ENCODE measurements at places on chromosomes 2 and 18.

DNA sequence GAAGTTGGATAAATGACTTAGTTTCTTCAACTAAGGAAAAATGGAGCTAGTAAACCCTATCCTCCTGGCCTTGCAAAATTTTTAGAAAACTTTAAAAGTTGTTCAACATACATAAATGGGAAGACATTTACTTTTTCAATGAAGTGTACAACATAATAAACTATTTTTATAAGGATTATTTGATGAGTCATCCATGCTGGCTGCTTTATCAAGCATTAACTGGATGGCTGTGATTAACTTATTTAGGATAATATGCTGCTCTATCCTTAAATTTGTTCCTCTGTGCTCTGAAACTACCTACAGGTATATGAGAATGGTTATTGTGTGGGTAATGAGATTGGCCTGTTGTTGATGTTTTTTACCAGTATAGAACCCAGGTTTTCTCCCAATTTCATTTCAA, 21.3 kb downstream of the DYTN start:
- no peak for DNase-seq

DNA sequence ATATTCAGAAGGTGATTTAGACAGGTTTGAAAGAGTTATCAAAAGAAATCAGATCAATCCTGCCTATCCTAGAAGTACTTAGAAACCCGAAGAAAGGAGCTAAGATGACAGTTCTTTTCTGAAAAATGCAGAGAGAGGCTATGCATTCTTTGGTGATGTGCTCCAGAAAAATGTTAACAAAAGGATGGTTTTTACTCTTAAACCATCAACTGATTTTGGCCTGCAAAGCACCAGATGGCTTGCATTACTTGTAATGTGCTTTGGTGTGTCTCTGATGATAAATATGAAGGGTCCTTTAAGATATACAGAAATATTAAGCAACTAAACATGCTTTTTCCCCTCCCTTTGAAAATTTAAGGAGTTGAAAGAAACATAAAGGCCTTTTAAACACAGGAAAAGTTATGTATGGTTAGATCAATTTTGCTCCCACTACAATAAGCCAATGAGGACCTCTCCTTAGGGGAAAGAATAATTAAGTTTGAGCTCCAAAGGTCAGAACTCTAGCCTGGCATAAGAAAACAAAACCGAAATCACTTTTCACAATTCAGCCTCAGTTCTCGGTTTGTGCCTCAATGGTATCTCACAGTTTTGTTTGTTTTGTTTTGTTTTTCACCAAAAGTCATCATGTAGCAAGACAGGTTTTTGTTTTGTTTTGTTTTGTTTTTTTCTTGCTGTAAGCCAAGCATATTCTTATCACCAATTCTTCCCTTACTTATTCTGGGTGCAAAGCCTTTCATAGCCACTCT, 302.4 kb upstream of the NT5C1B start:
- DNase-seq, result no peak

DNA sequence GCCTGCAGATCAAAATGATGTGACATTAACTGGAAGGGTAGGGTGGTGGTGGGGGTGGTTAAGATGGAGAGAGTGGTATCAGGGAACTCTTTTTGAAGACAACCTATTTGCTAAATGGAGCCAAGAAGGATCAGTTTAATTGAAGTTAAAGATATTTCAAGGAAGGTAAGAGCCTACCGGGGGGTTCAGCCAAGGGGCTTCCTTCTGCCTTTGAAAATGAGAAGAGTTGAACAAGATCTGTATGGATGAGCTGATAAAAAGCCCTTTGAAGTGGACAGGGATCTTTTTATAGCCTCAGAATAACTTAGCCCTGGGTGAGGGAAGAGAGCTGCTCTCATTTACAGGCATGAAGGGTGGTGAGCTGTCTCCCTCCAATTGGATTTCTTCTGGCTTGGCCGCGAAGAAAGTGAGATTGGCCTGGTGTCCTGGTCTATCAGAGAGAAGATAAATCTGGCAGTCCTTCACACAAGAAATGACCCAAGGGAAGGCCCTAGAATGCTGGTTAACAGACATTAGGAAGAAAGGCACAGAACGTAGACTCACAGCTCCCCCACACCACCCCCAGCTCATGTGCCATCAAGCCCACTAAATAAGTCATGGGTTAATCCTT, 439.8 kb downstream of the TNS1 start:
- DNase-seq, result no peak

DNA sequence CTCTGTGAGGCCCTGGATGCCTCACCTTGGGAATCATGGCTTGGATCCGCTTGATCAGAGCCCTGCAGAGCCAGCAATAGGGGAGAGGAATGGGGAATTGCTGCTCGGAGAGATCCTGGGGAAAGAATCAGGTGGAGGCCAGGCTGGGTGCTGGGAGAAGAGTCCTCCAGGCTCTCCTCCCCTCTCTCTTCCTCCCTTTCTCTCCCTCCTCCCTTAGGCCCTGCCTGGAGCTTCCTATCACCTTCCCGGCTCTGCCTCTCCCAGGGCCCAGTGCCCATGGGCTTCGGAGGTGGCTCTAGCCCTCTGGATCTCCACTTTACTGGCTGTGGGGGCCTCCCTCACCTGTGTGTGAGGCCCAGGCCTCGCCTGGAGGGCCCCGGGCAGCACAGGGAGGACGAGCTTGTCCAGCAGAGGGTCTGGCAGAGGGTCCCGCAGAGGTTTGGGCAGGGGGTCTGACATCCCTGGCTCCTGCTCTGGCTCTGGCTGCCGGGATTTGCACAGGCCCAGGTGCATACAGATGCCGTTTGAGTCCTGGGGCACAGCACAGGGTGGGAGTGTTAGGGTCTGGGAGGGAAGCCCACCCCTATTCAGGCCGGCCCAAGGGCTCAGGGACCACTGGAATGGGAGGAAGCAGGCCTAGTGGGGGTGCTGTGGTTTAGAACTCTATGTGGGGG, 2.6 kb downstream of the SFTPB start:
- DNase-seq, result no peak

DNA sequence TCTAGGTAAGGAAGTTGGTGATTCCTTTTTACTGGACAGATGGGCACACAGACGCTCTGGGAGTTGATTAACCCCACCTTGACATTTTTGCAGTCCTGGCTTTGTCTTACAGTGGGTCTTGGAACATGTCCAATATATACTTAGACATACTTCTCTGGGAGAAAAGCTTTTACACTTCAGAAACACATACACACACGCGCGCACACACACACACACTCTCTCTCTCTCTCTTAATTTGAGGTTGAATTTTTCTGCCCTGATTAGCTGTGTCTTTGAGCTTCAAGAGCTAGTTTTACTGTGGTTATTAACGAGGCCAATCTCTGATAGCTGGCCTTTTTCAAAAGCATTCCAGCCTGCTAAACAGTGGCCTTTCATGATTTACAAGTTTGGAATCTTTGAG, 215.0 kb downstream of the MYCN start:
- no peak for DNase-seq

DNA sequence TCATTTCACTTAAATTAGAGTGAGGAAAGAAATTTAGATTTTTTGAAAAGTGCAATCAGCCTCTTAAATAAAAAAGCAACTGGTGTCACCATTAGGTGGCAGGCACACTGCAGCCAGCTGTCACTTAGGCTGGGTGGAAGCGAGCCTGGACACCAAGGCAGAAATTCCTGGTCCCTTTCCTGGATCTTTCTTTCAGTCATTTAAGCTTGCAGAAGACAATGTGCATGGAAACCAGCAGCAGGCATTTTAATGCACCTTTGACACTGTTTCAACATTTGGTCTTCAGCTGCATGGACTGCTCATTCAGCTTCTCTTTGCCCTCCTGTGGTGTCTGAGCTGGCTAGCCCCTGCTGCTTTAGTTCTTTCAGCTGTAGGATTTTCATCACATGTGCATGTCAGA, 61.0 kb downstream of the AQP4 start:
- no peak for DNase-seq

GRCh38 chr2:101047774-101048173, 45.7 kb downstream of the RPL31 start:
- no peak for DNase-seq

DNA sequence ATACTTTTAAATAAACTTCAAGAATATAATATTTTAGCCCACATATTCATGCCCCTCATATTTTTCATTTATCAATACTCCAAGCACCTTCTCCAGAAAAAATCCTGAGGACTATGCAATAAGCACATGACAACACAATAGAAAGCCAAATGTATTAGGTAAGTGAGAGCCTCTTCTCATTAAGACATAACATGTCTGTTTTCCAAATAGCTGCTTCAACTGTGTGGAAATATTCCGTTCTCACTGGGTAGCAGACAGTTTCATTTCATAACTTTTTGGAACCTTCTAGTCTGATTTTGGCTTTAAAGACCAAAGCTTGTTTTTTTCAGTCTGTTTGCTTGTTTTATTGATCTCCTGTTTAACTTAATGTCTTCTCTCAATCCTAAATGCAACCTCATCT, 137.8 kb downstream of the PIK3C3 start:
- DNase-seq, result no peak

GRCh38 chr2:61520261-61520660, 17.9 kb downstream of the XPO1 start:
- DNase-seq, result no peak

DNA sequence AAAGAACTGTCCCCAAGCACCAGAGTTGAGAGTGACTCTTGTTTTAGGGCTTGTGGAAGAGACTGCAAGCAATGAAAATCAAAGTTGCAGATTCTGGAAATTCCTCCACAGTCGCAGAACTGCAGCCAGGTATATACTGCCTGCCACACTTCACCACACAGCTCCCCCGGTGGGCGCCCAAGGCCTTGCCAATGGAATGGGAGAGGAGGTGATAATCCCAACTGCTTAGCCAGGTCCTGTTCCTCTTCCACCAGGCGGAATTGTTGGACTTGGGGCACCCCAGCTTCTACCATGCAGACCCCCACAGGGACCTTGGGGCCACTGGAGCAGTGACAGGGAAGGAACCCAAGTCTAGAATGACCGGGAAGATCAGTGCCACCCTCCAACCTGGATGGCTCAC, 4.8 kb upstream of the PDIA6 start:
- DNase-seq, result no peak

DNA sequence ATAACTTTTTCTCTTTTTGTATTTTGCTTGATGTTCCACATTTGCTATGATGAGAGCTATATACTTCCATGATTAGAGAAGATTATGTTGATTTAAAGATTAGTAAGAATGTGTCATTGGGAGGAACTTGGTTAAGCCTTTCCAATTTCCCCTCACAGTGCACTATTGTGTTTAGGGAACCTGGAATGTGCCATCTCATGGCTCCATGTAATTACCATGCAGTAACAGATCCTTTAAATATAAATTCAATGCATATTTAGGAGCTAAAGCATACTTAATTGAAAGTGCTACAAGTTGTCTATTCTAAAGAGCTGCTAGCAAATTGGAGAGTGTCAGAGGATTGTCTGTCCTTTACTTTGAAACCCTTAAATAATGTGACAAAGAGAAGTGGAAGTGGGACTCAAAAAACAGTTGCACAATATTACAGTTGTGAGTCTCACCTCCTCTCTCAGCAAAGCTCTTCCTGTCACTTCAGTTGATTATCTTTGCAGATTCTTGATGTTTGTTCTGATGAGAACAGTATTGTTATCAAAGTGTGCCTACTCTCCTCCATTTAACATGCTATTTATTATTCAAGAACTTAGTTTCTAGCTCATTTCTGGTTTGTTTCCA, 1162.7 kb upstream of the ZEB2 start:
- no peak for DNase-seq

DNA sequence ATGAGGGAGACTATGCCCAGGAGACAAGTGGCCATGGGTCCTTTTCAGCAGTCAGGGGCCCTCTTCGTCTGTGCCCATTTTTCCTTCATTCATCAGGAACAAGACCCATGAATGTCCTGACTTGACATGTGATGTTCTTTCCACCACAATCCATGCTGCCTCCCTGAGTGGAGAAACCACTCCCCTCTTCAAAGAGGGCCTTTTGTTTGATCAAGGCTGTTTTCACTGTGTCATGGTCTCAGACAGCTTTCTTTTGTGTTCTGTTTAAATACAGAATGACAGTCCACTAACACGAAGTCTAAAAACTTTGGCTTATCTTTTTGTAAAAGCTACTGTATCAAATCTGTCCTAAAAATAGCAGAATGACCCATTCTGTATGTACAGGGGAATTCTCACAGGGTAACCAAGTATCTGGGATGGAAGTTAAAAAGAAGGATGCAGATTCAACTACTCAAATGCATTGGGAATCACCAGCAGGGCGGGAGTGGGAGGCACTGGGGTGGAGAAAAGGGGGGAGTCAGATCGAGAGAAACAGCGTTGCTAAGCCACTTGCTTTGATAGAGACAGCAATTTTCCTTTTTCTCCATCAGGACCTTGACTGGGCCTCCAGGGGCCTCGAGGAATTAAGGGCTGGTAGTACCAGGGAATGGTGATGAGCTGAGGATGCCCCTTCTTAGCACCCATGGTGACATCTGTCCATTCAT, 13.9 kb downstream of the LRP2 start:
- no peak for DNase-seq

GRCh38 chr2:232666051-232666805, 30.9 kb upstream of the GIGYF2 start:
- DNase-seq, result no peak

- no peak for DNase-seq
Measured at GRCh38 chr2:152421521-152422370, 86.8 kb downstream of the FMNL2 start.

GRCh38 chr2:182666674-182667314, 49.3 kb upstream of the DNAJC10 start:
- no peak for DNase-seq

DNA sequence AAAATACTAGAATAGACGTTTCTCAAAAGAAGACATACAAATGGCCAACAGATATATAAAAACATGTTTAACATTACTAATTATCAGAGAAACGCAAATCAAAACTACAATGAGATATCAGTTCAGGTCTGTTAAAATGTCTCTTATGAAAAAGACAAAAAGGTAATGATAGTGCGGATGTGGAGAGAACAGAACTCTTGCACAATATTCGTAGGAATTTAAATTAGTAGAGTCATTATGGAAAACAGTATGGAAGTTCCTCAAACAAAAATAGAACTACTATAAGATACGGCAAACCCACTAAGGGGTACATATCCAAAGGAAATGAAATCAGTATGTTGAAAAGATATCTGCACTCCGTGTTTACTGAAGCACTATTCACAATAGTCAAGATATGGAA, 167.5 kb upstream of the CWC22 start:
- DNase-seq, result no peak

DNA sequence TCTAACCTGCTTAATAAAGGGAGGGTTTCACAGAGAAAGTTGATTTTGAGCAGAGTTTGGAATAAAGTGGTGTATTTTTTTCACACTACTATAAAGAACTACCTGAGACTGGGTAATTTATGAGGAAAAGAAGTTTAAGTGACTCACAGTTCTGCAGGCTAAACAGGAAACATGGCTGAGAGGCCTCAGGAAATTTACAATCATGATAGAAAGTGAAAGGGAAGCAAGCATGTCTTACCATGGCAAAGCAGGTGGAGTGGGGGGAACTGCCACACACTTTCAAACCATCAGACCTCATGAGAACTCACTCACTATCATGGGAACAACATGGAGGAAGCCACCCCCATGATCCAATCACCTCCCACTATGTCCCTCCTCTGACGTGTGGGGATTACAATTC, 546.7 kb downstream of the EPHA4 start:
- no peak for DNase-seq

All from activated naive CD4-positive, alpha-beta T cell treated with anti-CD3 and anti-CD28 coated beads, Interleukin-2, amount 50 U/mL, for 16 hours (primary cell).